ENCODE measurements at places on chromosomes 4 and X.

DNA sequence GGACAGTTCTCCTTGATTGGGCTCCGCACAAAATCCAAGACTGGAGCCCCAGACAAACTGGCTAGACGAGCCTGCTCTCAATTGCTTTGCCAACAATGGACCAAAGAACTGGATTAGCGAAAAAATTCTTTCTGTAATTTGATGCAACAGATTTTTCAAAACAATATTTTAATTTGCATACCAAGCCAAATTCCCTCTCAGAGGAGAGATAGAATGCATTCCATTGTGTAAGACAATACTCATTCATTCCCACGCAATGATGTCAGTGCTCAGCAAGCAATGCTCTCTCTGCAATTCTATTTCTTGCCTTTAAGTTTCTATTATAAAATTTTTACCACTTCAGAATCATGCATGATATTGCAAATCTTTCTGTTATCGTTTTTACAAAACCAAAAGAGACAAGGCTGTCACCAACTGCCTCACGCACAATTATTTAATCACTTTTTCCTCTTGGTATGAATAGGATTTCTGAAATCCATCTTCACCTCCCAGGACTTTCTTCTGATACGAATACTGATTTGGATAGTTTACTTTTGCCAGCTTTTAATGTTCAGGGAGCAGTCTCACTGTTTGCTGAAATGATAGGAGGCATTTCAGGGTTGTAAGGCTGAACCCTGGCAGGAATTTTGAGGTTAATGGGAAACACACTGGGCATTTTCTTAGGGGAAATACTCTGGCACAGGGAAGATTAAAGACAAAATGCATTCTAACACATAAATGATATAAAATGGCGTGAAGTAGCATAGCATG, 46.1 kb upstream of the HCCS start:
- DNase-seq: no peak

GRCh38 chr4:106017975-106018374, 122.7 kb downstream of the NPNT start:
- DNase-seq: no peak

DNA sequence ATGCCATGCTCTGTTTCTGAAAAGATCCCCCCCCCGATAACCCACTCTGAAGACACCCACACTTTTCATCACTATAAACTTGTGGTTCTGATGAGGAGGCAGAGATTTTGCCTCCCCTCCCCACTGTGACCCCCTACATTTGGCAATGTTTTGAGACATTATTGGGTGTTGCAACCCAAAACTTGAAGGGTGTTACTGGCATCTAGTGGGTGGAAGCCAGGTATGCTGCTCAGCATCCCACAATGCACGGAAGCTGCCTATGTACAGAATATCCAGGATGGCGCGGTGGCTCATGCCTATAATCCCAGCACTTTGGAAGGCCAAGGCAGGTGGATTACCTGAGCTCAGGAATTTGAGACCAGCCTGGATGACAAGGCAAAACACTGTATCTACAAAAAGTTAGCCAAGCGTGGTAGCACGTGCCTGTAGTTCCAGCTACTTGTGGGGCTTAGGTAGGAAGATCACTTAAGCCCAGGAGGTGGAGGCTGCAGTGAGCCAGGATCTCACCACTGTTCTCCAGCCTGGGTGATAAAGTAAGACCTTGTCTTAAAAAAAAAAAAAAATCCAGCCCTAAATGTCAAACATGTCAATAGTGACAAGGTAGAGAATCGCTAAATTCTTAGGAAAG, 87.3 kb downstream of the SCD5 start:
- no peak for DNase-seq

- DNase-seq: no peak
Measured at GRCh38 chrX:39873117-39873516, 224.6 kb downstream of the BCOR start.

- no peak for DNase-seq
Measured at GRCh38 chr4:88524171-88524570, 595 bp upstream of the PYURF start.

Measured in stimulated activated CD8-positive, alpha-beta memory T cell treated with anti-CD3 and anti-CD28 coated beads, Interleukin-4, amount 100 ng/mL, for 4 hours (primary cell).